ENCODE measurements at places on chromosomes 16 and 17.

DNA sequence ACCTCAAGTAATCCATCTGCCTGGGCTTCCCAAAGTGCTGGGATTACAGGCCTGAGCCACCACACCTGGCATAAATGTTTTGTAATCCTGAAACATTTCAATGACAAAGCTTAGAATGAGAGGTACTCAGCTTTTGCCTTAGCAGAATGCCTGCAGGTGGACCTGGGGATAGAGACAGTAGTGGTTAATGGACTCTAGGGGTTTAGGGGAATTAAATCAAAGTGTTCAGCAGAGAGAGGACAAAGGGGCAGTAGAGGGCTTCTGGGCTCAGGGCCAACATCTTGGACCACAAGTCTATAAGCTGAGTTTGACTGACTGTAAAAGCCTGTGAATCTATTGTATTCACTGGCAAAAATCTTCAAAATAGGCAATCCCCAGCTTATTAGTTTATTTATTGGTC is 36.0 kb upstream of the MED13 start:
- no peak for DNase-seq

DNA sequence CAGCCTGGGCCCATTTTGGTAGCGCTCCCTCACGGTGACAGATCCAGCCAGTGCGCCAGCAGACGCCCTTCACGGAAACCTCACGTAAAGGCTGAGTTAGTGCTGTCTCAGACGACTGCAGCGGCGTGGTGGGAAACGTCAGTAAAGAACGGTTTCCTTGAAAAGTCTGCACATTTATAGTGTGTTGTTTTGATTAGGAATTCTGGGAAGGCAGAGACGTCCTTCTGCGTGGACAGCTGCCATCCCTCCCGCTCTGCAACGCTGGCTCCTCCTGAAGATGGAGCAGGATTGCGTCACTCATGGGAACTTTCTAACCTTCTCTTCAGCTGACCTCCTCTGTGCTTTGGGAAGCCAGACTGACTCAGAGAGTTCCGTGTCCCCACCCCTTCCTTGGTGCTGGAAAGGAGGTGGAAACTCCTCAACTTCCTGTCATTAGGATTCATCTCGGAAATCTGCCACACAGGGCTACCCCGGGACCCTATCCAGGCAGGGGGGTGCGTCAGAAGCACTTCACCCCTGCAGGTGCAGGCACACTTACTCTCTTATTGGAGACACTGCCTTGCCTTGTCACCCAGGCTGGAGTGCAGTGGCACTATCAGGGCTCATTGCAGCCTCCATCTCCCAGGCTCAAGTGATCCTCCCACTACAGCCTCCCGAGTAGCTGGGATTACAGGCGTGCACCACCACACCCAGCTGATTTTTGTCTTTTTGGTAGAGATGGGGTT is 24.3 kb upstream of the CRISPLD2 start:
- peak; percentile 95 for DNase-seq

- DNase-seq, result no peak
Measured at GRCh38 chr17:56502120-56502654, 91.3 kb upstream of the NOG start.

DNA sequence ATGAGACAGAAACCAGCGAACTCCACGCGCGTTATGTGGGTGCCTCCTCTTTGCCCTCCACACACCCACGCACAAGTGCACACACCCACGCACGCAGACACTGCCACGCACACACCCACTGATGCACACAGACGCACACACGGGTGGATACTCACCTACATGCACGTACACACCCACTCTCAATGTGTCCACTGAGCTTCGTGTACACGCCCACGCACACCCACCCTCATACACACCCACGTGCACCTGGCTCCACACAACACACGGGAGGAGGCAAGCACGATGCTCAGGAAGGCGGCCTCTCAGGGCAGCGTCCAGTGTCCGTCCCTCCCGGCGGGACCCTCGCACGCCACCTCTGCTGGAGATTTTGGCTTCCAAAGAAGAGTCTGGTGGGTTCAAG is 4.2 kb downstream of the RFNG start:
- DNase-seq, result no peak

- DNase-seq, result no peak
Measured at GRCh38 chr17:45777388-45777787, 6.7 kb upstream of the CRHR1 start.

GRCh38 chr17:80782536-80783427 is 208.9 kb upstream of the CHMP6 start:
- peak; percentile 49 for DNase-seq

- DNase-seq, result no peak
Measured at GRCh38 chr17:19796457-19796856, 48.4 kb upstream of the ALDH3A1 start.

GRCh38 chr17:20979792-20980083 is 63.1 kb downstream of the USP22 start:
- DNase-seq, result no peak

Data from HCEC 1CT (cell line).